ENCODE measurements at places on chromosomes 2 and 18. TPM values are rescaled to one million over a fixed set of nuclear protein-coding genes. Genes with fewer than 3 reads are reported as not detected.
A peak's percentile ranks its signal among the peaks of the same experiment; 100 is the strongest.

The IL36B gene
- not detected for total RNA-seq

- no peak for DNase-seq
Measured at GRCh38 chr18:27130065-27130630, 55.0 kb downstream of the CHST9 start.

The KCNJ3 gene
- not detected for total RNA-seq

- DNase-seq, result peak; percentile 83
Measured at GRCh38 chr2:177604271-177605065, 211.9 kb downstream of the AGPS start.

DNA sequence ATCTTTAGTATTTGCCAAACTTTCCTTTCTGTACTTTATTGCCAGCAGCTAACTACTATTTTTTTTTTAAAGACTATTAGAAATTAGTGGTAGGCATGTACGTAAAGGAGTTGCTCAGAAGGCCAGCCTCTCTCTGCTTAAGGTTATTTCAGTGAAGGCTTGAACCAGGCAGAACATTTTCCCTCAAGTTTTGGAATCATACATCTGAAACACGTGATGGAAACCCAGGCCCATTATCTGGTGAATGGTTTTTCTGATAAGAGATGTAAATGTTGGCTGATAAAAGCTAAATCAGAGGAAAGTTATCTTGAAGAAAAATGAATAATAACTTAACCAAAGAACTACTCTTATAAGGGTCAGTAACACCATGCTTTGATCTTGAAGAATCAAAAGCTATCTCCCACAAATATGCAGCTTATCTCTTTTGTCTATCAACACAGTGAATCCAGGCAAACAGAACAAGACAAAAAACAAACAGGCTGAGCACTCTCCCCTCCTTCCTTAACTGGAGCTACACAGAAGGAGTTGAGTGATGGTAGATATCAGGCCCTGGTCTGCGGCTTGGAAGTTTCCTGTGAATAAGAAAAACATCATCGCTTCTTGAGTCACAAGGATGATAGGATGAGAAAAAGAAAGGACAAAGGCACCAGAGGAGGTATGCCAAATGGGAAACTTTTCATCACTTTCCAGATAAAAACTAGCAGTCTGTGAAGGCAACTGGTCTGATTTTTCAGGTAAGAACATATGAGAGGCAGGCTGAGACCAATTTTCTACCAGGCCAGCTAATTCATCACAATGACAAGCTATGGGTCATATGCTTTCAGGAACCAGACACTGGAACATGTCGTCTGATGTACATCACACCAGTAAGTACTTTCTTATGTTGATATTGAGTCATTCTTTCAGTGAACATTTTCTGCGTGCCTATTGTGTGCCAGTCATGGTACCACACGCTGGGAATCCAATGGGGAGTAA lies 88.4 kb upstream of the STK17B start:
- peak; percentile 82 for DNase-seq

DNA sequence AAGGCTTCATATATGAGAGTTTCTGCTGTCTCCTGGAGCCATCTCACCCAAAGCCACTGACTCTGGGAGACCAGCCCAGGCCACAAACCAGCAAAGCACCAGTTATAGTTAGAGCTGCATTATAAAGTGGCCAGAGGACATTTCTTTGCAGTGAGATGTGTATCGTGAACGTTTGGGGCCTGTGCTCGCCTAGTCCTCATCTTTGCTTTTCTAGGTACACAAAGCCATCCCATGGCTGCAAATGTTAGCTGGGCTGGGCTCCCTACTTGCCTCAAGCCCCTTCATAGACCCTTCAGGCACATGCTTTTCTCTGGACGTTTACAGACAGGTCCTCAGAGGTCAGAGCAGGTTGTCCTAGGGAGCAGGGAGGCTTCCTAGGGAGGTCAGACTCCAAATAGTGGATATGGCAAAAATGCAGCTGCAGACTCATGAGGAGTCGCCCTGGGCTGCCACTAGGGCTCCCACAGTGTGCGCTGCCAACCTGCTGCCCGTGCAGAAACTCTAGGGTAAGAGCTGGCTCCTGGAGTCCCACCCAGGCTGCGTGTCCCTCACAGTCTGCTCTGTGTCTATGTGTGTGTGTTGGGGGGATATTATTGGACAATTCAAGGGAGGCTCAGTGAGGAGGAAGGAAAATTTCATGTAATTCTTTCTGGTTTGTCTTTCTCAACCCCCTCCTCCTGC lies 141.0 kb downstream of the RPIA start:
- no peak for DNase-seq

The PLGLB1 gene
- total RNA-seq, result 0.38 TPM

The SGPP2 gene
- total RNA-seq, result not detected

- no peak for DNase-seq
Measured at GRCh38 chr2:51718881-51719280, 686.9 kb upstream of the NRXN1 start.

The SMAD2 gene
- 77.7 TPM for total RNA-seq

DNA sequence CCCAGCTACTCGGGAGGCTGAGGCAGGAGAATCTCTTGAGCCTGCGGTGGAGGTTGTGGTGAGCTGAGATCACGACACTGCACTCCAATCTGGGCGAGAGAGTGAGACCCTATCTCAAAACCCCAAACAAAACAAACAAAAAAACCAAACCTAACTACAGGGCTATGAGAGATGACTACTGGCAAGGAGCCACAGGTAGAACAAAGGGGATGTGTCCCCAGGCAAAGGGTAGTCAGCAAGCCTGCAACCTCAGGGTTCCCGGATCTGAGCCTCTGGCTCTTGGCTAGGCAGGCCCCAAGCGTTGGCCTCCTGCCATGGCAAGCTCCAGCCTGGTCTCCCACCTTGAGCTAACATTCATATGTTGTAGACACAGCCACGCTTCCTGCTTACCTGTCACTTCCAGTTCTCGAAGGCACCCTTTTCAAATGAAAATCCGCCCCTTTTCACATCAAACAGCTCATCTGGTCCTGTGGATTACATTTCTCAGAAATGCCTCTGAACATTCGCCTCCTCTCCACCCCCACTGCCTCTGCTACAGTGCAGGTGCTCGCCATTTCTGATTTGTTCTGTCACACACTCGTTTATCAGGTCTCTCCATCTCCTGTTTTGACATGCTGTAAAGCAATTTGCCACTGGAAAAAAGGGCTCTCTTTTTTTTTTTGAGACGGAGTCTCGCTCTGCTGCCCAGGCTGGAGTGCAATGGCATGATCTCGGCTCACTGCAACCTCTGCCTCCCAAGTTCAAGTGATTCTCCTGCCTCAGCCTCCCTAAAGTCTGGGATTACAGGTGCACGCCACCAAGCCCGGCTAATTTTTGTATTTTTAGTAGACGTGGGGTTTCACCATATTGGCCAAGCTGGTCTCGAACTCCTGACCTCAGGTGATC lies 13.1 kb upstream of the ACTR3 start:
- DNase-seq, result no peak

The CNOT11 gene
- total RNA-seq, result 33.3 TPM

GRCh38 chr2:220941683-220942082 lies 630.4 kb downstream of the EPHA4 start:
- no peak for DNase-seq

DNA sequence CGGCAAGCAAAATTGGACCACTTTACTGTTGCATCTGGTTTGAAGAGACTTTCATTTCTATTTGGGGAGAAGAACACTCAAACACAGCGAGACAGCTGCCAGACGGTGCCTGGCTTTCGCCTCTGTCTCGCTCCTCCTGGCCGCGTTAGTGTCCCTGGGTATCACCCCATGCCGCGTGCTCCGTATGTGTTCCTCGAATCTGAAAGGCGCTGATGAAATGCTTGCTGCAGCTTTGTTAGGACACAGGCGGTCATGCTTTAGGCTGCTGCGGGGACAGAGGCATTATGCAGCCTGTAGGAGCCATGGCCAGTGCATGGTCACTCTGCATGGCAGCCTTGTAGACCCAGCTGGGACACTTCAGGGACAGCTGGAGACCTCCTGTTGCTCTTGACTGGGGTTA lies 53.9 kb downstream of the LDLRAD4 start:
- no peak for DNase-seq

- DNase-seq, result no peak
Measured at GRCh38 chr2:219219784-219220532, 1.2 kb upstream of the ABCB6 start.

The DCDC2C gene
- total RNA-seq, result not detected

DNA sequence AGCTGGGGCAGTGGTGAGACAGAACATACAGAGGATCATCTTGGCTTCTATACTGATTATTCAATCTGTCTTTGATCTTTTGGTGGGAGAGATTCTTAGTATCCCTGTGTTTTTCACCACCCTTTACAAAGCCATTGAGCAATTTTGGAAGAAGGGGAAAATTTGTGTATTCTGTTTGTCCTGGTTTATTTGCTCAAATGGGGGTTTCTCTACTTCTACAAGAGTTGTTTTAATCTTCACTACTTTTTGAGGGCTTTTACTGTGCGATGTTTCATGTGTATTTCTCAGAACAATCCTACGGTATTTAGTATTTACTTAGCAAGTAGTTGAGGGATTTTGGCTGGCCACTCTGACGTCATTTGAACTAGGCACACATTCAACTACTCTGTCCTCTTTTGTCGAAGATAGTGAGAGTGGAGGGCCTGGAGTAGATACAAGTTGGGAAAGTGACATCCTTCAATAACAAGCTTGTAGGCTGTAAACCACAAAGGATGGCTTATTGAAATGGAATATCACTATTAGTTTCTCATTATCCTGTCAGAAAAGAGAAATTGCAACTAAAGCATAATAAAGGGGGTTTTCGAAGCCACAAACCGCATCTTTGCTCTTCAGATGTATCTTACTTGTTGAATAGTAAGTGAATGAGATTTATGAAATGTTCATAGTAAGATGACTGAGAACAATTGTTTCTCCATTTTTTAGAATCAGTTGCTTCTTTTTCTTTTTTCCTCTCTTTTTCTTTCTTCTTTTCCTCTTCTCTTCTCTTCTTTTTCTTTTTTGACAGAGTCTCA lies 24.8 kb downstream of the FMNL2 start:
- no peak for DNase-seq

Data from GM23248 (cell line).